Activated CD4-positive, alpha-beta T cell treated with anti-CD3 and anti-CD28 coated beads for 48 hours (primary cell): ENCODE measurements at places on chromosomes 1 and 21.
A peak's percentile ranks its signal among the peaks of the same experiment; 100 is the strongest.

GRCh38 chr1:156337052-156337887, 822 bp downstream of the CCT3 start:
- peak; percentile 24 for DNase-seq

GRCh38 chr1:53787655-53788054, 48.7 kb upstream of the GLIS1 start:
- DNase-seq, result no peak

DNA sequence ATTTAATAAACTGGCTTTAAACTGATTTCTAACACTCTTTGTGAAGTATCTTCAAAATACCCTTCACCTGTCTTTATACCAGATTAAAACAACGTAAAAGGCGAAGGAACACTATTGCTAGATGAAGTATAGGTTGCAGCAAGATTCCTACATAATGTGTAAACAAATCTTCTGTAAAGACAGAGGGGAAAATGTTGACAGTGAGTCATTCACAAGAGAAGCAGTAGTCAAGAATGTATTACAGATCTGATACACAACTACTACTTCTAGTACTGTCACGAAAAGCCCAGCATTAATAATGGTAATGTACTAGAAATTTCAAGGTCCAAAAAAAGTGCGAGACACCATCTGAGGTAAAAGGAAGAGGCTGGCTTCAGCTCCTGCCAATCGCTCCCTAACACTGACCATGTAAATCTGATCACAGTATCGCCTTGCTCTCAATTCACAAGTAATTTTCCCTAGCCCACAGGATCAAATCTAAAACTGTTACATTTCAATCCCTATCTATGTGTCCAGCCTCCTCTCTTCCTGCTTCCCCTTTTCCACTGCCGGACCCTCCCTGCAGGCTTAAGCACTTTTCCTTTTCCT, 290.4 kb downstream of the AKT3 start:
- no peak for DNase-seq

DNA sequence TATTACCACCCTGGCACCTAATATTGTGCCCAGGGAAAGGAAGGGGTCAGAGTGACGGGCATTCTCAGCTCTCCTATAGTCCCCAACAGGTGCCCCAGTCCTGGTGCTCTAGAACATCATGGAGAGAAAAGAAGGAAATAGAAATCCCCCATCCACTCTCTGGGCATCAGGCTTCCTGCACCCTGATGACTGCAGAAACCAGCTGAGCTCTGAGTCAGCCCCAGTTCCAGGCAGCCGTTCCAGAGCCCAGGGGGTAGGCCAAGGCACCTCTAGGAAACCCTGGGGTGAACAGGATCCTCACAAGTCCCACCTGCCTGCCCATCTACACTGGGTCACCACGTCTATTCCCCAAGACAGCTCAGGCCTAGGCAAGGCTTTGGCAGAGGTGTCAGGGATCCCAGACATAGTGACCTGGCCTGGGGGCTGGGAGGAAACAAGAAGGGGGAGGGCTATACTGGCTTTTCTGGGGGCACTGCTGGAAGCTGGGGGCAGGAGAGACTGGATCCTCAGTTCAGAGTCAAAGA, 709 bp downstream of the NECTIN4 start:
- DNase-seq, result no peak

DNA sequence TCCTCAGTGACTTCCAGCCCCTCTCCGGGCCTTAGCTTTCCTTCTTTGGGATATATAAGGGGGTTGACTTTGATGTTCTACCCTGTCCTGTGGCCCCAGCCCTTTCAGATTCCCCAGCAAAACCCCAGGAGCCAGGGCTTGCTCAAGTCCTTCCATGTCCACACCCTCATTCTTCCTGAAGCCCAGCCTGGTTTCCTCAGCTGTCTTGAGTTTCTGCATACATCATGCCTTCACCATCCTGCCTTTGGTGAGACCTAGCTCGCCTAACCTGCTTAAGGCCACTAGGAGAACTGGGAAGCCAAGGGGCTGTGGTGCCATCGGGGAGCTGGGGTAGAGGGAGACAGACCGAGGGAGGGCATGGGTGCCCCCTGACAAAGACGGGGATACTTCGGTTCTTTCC, 17.2 kb upstream of the PEF1 start:
- DNase-seq, result no peak

- no peak for DNase-seq
Observed at GRCh38 chr1:64110924-64111777, 92.3 kb upstream of the UBE2U start.

- DNase-seq, result peak; percentile 37
Observed at GRCh38 chr1:84853741-84854721, 39.0 kb downstream of the LPAR3 start.

DNA sequence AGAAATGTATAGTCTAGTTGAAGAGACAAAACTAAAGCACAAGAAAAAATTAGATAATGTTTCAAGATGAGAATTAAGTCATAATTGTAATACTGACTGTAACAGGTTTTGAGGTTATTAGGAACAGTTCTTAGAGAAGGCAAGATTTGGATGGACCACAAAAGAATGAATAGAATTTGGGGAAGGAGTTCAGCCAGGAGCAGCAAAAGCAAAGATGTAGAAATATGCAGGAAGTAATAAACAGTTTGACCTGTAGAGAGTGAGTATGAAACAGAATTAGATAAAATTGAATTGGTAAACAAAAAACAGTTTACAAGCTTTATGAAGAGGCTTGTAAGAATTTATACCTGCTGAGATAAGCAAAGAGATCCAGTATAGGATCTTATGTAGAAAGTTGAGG, 16.3 kb downstream of the VPS45 start:
- DNase-seq, result no peak

- no peak for DNase-seq
Observed at GRCh38 chr1:110188035-110188618, 22.0 kb upstream of the KCNC4 start.

DNA sequence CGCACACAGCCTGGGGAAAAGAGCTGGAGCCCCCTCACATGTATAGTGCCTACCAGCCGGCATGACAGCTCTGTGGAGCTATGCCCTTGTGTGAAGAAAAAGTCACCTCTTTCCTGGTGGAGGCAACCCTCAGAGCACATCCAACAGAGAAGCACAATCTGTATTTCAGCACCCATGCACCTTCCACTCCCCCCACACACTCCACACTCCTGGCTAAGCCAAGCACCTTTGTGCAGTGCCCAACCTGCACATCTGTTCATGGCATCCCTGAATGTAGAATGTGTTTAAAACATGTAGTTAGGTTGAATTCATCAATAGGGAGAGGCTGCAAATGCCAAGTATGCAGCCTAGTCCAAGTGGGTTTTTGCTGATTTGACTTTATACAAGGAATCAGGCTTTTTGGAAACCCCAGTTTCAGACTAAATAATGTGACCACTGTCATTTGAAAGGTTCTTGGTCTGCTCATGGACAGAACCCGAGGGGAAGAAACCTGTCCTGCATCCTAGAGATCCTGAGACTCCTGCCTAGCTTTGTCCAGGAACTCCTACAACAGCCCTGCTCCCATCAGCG, 197.1 kb downstream of the TOMM20 start:
- DNase-seq, result no peak

DNA sequence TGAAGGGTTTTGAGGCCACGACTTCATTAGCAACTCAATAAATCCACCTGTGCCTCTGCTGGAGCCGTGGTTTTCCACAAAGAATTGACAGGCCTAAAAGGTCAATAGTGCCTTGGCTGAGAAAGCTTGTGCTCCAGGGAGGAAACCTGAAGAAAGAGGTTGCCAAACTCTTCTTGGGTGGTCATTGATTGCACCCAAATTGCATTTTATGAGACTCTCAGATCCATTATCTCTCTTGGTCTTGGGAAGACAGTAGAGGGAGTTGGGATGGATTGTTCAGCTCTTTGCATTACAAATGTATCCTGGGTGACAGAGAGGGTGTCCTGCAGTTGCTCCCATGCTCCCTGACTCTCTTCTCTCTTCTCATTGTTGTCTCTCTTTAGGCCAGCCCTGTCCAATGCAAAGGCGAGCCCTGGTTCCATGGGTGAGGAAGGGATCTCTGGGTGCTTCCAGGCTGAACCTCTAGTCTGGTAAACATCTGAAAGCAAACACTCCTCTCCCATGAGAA, 46.1 kb upstream of the HTR1D start:
- DNase-seq, result no peak

- DNase-seq, result no peak
Observed at GRCh38 chr1:25927521-25928265, 21.5 kb upstream of the STMN1 start.

GRCh38 chr1:89552471-89553081, 27.9 kb downstream of the LRRC8B start:
- no peak for DNase-seq

- no peak for DNase-seq
Observed at GRCh38 chr21:24395320-24395923, 1211.9 kb downstream of the MRPL39 start.

DNA sequence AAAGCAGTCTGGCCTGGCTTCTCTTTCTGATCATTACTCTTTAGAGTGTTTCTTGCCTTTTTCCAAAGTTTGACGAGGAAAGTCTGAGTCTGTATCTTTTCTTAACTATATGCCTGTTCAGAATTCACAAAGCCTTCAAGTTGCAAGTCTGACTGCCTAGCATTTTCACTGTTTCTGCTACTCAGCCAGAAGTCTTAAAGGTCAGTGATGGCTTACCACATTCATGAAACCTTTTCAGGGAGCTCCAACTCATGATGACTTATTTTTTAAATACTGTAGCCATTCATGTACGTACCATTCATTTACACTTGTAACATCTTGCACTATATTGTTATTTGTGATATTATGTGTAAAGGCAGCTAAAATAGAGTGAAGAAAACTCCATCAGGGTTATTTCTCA, 58.2 kb downstream of the TNFSF4 start:
- no peak for DNase-seq

- DNase-seq, result no peak
Observed at GRCh38 chr21:38853421-38853919, 47.7 kb downstream of the ETS2 start.

- DNase-seq, result no peak
Observed at GRCh38 chr1:183002267-183002666, 21.0 kb upstream of the LAMC1 start.

- DNase-seq, result no peak
Observed at GRCh38 chr1:163056831-163057230, 12.3 kb upstream of the RGS4 start.

GRCh38 chr1:229013981-229014380, 256.9 kb upstream of the RAB4A start:
- no peak for DNase-seq

- no peak for DNase-seq
Observed at GRCh38 chr1:38015978-38016725, 3.6 kb downstream of the UTP11 start.

DNA sequence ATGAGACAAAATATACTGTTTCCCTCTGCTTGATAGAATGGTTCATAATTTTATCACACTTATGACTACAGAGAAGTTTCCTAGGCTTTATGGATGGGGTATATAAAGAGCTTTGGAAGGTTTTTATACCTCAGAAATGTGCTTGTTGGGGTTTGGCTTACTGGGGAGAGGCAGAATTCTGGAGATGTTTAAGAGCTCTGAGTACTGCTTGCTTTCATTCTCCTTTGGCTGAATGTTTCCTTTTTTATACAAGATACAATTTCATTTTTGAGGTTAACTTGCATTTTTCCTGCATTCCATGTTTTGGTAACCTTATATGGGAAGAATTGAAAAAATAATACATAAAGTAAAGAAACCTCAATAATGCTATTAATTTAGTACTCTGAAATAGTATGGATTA, 157.7 kb upstream of the COL11A1 start:
- DNase-seq, result no peak

GRCh38 chr1:110606657-110607535, 738 bp upstream of the KCNA2 start:
- DNase-seq, result peak; percentile 24

GRCh38 chr1:25451908-25452307, 21.2 kb downstream of the MACO1 start:
- no peak for DNase-seq
